ENCODE measurements at places on chromosomes 3 and 15.

- no peak for DNase-seq
These were observed 18.9 kb upstream of the FEM1B start for GRCh38 chr15:68258692-68259091.

DNA sequence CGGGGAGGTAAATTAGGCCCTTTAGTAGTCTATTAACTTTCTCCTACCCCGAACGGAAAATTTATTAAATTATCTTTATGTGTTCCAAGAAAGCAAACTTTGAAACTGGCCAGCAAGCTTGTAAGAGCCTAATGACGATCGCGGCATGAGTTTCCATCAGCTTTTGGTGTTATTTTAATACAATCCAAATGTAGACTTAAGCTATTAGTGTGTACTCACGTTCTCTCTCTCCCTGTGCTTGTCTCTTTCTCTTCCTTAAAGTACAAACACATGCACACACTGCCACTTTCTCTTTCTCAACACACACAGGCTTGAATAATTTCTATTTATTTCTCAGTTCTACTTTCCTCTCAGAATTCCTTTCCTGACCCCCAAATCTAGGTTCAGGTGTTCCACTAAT lies 108.8 kb upstream of the MME start:
- DNase-seq = no peak

- no peak for DNase-seq
These were observed 3.2 kb upstream of the LSG1 start for GRCh38 chr3:194675081-194675640.

DNA sequence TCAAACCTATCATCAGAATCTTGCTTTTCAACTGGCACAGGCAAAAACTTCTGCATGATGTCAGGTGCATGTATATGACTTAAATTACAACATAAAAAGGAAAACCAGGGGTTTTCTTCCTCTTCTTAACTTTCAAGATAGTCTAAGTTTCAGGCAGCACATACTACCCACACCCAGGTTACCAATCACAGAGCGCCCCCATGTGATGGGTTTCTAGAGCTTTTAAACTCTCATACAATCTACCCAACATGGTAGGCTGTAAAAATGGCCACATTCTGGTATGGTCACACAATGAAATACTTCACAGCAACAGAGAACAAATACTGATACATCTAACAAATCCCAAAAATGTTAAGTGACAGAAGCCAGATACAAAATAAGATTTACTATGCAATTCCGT lies 7.4 kb downstream of the MESD start:
- no peak for DNase-seq

GRCh38 chr3:150653110-150653561 lies 50.0 kb downstream of the SELENOT start:
- DNase-seq = no peak

- DNase-seq = no peak
These were observed 8.3 kb upstream of the TM4SF1 start for GRCh38 chr3:149385617-149386298.

GRCh38 chr15:58378241-58379085 lies 53.3 kb upstream of the LIPC start:
- DNase-seq = no peak

GRCh38 chr3:197226179-197226578 lies 72.2 kb downstream of the DLG1 start:
- no peak for DNase-seq

GRCh38 chr3:183386651-183387050 lies 41.8 kb downstream of the MCF2L2 start:
- DNase-seq = no peak
